ENCODE measurements at places on chromosomes 16 and 17.

DNA sequence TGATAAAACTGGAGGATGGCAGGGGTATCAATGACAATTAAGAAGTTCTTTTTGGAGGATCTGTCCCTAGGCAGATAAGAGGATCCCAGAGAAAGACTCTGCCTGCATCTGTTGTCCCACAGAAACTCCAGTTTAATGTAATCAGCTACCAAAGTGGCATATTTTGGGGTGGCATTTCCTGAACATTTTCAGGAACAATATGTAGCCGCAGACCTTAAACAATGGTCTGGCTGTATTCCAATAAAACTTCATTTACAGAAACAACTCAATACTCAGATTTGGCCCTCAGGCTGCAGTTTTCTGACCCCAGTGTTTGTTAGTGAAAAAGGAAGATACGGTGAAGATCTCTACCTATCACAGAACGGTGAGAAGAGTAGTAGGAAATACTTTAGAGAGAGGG is 46.1 kb downstream of the KCNJ16 start:
- no peak for DNase-seq

DNA sequence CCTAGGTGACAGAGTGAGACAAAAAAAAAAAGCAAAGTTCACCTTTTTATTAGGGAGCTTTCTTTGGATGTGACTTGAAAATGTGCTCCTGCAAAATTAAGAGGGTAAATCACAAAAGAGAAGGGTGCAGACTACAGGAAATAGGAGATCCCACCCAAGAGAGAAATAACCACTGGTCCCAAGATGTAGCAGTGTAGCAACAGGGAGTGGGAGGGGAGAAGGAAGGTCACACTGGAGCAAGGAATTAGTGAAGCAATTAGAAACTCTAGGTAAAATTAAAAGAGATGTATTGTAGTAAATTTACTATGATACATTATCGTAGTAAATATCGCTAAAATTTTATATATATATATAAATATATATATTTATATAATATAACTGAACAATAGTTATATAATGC is 12.3 kb upstream of the SPN start:
- DNase-seq, result no peak

GRCh38 chr17:69246726-69247375 is 18.2 kb upstream of the ABCA10 start:
- DNase-seq, result no peak

DNA sequence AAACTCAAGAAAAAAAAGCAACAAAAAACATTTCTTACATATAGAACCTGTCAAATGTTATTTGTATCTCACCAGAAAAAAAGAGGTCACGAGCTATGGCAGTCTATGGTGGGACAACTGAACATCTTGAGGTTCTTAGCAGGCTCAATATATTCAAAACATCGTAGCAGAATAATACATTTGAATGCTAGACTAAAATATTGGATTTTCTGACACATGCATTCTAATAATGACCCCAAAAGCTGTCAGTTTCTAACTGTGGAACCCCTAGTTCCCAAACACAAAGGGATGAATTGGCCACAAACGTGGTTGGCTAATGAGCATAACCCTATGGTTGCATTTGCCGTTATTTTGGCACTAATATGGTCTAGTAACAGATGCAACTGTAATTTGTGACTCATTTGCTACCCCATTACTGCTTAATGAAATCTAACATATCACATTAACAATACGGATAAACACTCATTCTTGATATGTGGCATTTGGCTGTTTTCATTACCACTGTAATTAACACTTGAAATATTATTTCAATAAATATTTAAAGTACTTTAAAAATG is 81.2 kb downstream of the TOX3 start:
- DNase-seq, result no peak

DNA sequence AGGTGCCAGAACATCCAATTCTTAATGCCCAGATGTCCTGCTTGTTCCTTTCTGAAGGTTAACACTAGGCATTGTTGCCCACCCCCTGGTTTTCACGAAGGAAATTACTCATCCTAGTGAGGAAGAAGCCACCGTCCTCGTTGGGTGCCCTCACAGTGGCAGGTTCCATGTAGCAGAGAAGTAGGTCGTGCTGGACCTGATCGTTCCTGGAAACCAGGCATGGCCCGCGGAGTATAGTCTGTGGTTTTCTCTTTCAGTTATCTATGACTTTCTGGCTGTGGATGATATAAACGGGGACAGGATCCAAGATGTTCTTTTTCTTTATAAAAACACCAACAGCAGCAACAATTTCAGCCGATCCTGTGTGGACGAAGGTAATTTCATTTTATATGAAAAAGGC is 16.5 kb downstream of the RGS11 start:
- no peak for DNase-seq

- DNase-seq, result no peak
These were observed 5.6 kb downstream of the USH1G start for GRCh38 chr17:74917430-74917829.

- no peak for DNase-seq
These were observed 13.3 kb downstream of the HDAC5 start for GRCh38 chr17:44110011-44110686.

GRCh38 chr17:30788918-30789317 is 35.6 kb downstream of the CRLF3 start:
- DNase-seq, result no peak

- DNase-seq, result peak; percentile 14
These were observed 917 bp downstream of the YWHAE start for GRCh38 chr17:1398931-1399678.

- DNase-seq, result no peak
These were observed 28.2 kb upstream of the BRD7 start for GRCh38 chr16:50396761-50397535.

GRCh38 chr16:17921357-17921978 is 415.1 kb downstream of the NPIPA8 start:
- peak; percentile 51 for DNase-seq

- DNase-seq, result no peak
These were observed 3.9 kb downstream of the TBX4 start for GRCh38 chr17:61456061-61456681.

DNA sequence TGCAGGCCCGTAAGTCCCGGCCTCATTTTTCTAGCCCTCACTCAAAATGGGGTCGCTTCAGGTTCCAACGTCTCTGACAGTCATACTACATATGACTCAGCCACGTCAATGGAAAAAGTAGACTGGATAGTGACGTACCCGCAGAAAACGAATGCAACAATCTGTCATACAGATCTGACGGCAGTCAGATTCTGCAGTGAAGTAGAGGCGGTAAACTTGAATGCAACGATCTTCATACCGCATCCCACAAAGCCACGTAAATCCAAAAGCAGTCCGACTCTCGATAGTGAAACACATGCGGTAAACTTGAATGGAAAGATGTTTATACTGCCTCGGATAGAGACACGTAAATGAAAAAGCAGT is 38.4 kb upstream of the ARL4D start:
- DNase-seq, result peak; percentile 65

GRCh38 chr16:8096211-8096610 is 494.1 kb downstream of the TMEM114 start:
- DNase-seq, result no peak

- DNase-seq, result no peak
These were observed 23.4 kb upstream of the METRNL start for GRCh38 chr17:83055911-83056582.

DNA sequence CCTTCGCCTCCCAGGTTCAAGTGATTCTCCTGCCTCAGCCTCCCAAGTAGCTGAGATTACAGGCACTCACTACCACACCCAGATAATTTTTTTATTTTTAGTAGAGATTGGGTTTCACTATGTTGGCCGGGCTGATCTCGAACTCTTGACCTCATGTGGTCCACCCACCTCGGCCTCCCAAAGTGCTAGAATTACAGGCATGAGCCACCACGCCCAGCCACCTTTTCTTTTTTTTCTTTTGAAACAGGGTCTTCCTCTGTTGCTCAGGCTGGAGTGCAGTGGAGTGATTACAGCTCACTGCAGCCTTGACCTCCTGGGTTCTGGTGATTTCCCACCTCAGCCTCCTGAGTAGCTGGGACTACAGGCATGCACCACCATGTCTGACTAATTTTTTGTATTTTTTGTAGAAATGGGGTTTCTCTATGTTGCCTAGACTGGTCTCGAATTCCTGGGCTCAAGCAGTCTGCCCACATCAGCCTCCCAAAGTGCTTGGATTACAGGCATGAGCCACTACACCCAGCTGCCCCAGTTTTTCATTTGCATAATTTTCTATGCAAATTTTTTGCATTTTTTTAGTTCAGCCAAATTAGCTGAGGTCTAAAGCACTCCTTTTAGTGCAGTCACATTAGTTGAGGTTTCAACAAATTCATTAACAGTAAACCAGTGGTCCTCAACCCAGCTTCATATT is 11.3 kb downstream of the WWP2 start:
- DNase-seq, result no peak

- no peak for DNase-seq
These were observed 901.6 kb upstream of the GOT2 start for GRCh38 chr16:59635674-59636073.

All from stimulated activated CD4-positive, alpha-beta T cell treated with anti-CD3 and anti-CD28 coated beads, Interleukin-12 subunit alpha, Interleukin-12 subunit beta, amount 100 ng/mL, for 24 hours (primary cell).